ENCODE measurements at places on chromosomes 2 and 18. TPM values are rescaled to one million over a fixed set of nuclear protein-coding genes. Genes with fewer than 3 reads are reported as not detected.

Gene PARD6G
- 11.8 TPM for total RNA-seq

Gene TMEM163
- total RNA-seq, result 1.1 TPM

Gene GPR39
- total RNA-seq, result 14.5 TPM

Gene B4GALT6
- total RNA-seq, result 14.1 TPM

Gene FAM110C
- 10.2 TPM for total RNA-seq

Gene RTP5
- total RNA-seq, result not detected

Gene DDX1
- total RNA-seq, result 70.2 TPM

Gene GALNT13
- 21.0 TPM for total RNA-seq

Gene RPIA
- 7.7 TPM for total RNA-seq

Gene POMC
- total RNA-seq, result 6.0 TPM

Gene ALPG
- 0.16 TPM for total RNA-seq

Gene ZBTB14
- total RNA-seq, result 10.9 TPM

- DNase-seq, result no peak
- H3K4me3 ChIP-seq, result no peak overlapping the region
- H3K27me3 ChIP-seq, result no peaks in the 10 kb centered on the region
Observed at GRCh38 chr2:120720746-120721375, 14.8 kb upstream of the GLI2 start.

DNA sequence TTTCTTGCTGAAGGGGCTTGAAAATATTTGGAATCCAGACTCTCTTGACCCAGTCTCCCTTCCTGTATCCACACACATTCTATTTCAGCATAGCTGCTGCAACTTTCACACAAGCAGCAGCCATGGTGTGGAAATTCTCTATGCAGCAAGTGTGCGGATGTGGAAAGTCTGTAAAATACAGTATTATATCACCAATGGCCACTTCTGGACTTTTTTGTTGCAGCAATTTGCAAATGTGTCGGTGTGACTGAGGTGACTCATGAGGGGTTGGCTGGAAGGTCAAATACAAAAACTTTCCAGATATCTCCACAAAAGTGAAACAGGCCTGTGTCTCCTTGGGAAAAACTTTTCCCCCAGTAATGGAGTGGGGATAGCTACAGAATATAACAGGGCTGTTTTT lies 299.3 kb upstream of the GYPC start:
- H3K27ac ChIP-seq, result no peak overlapping the region
- H3K27me3 ChIP-seq, result no peaks in the 10 kb centered on the region
- no peak for DNase-seq
- H3K4me1 ChIP-seq, result no peaks in the 10 kb centered on the region
- H3K36me3 ChIP-seq, result no peaks in the 10 kb centered on the region

GRCh38 chr2:232309592-232309991 lies 69.0 kb upstream of the ALPP start:
- no peak overlapping the region for H3K27ac ChIP-seq
- H3K4me1 ChIP-seq, result no peaks in the 10 kb centered on the region
- no peak for DNase-seq
- no peaks in the 10 kb centered on the region for H3K36me3 ChIP-seq
- H3K27me3 ChIP-seq, result no peaks in the 10 kb centered on the region
- no peak overlapping the region for H3K4me3 ChIP-seq

DNA sequence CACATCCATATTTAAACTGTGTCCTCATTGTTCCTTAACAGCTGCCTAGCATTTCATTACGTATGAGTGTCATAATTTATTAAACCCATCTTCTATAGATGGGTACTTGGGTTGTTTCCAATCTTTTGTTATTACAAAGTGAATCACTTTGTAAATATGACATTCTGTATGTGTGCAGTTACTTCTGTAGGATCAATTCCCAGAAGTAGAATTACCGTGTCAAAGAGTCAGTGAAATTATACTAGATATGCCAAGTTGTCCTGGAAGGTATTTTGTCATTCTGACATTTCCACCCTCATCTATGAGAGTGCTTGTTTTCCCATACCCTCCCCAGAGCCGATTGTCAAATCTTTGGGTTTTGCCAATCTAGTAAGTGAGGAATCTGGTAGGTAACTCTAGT lies 194.5 kb upstream of the APCDD1 start:
- H3K4me3 ChIP-seq, result no peak overlapping the region
- DNase-seq, result no peak
- H3K4me1 ChIP-seq, result no peaks in the 10 kb centered on the region
- no peaks in the 10 kb centered on the region for H3K27me3 ChIP-seq

DNA sequence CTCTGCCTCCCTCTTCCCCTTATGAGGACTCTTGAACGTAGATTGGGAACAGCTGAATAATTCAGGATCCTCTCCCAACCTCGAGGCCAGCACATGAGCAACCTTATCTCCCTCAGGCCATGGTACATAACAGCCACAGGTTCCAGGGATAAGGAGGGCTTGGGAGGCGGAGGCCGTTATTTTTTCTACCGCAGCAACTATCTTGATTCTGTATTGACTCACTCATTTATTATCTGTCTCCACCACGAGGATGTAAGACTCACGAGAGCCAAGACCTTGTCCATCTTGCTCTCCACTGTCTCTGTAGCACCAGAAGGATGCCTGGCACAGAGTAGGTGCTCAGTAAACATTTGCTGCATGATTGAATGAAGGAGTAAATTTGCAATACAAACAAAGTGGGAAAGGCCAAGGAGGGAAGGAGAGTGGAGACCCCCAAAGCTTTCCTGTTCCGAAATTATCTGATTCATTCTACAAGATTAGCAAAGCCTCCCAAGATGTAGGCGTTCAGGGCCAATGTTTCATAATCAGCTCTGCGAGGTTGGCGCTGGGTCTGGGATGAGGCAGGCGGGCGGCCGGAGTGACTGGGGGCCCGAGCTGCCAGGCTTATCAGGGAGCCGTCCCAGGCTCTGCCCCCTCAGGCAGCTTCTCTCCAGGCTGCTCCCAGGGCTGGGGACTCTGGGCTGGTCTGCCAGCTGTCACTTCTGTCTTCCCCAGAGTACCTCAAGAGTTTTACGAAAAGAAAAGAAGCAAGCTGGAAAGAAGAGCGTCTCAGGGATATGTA lies 31.6 kb downstream of the INPP5D start:
- no peak overlapping the region for H3K4me3 ChIP-seq
- H3K36me3 ChIP-seq, result no peaks in the 10 kb centered on the region
- no peaks in the 10 kb centered on the region for H3K27me3 ChIP-seq

GRCh38 chr2:232567721-232568120 lies 17.2 kb downstream of the EIF4E2 start:
- H3K27ac ChIP-seq, result no peak overlapping the region
- no peaks in the 10 kb centered on the region for H3K27me3 ChIP-seq
- DNase-seq, result no peak
- no peaks in the 10 kb centered on the region for H3K4me1 ChIP-seq
- H3K4me3 ChIP-seq, result no peak overlapping the region
- no peaks in the 10 kb centered on the region for H3K36me3 ChIP-seq

- H3K4me3 ChIP-seq, result no peak overlapping the region
- H3K36me3 ChIP-seq, result no peaks in the 10 kb centered on the region
- H3K27ac ChIP-seq, result no peak overlapping the region
- H3K27me3 ChIP-seq, result no peaks in the 10 kb centered on the region
Observed at GRCh38 chr2:240205772-240206171, 65.3 kb upstream of the OTOS start.

GRCh38 chr2:46657042-46657504 lies 177.7 kb downstream of the TMEM247 start:
- no peaks in the 10 kb centered on the region for H3K36me3 ChIP-seq
- DNase-seq, result peak; percentile 19
- no peak overlapping the region for H3K4me3 ChIP-seq

DNA sequence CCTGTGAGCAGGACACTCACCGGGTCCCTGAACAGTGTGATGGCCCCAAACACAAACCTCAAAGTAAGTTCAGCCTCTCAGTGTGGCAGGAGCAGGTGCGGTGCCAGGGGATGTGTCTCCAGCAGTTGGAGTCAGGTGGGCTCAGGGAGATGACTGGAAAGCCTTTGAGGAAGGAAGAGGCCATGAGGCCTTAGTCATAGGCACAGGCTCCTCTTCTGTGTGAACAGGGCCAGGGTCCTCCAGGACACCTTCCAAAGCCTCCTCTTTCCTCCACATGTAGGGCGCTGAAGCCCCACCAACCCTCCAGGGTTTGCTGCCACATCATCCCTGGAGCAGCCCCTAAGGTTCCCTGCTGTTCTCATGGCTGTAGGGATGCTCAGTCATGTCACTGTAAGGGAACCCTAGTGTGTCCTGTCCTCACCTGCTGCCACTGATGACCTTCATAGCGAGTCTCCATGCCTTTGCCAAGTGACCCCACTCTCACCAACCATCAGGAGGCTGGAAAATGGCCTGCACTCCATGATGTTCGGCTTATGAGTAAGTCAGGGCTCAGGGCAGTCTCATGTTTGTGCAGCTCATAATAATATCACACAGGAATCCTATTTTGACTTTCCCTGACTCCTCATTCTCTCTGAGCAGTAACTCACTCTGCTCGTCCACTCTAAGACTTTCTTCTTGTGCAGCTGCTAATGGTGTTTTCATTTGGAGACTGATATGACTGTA lies 1152.9 kb downstream of the RPIA start:
- no peaks in the 10 kb centered on the region for H3K4me1 ChIP-seq
- DNase-seq, result no peak
- no peak overlapping the region for H3K4me3 ChIP-seq
- no peaks in the 10 kb centered on the region for H3K36me3 ChIP-seq
- H3K27ac ChIP-seq, result no peak overlapping the region

- no peaks in the 10 kb centered on the region for H3K27me3 ChIP-seq
- H3K4me1 ChIP-seq, result peaks cover 18% of the 10 kb centered on the region
- no peaks in the 10 kb centered on the region for H3K36me3 ChIP-seq
- no peak overlapping the region for H3K4me3 ChIP-seq
- DNase-seq, result no peak
- peak overlapping the region; percentile 69 for H3K27ac ChIP-seq
Observed at GRCh38 chr2:30410217-30410616, 36.8 kb upstream of the LCLAT1 start.

GRCh38 chr18:78636260-78636659 lies 343.4 kb upstream of the SALL3 start:
- no peaks in the 10 kb centered on the region for H3K27me3 ChIP-seq
- no peaks in the 10 kb centered on the region for H3K4me1 ChIP-seq
- DNase-seq, result no peak
- H3K4me3 ChIP-seq, result no peak overlapping the region

- no peaks in the 10 kb centered on the region for H3K27me3 ChIP-seq
- no peaks in the 10 kb centered on the region for H3K36me3 ChIP-seq
- H3K4me1 ChIP-seq, result no peaks in the 10 kb centered on the region
- no peak for DNase-seq
- H3K4me3 ChIP-seq, result no peak overlapping the region
Observed at GRCh38 chr2:26086779-26087178, 52.9 kb downstream of the RAB10 start.

- no peak for DNase-seq
- H3K27ac ChIP-seq, result no peak overlapping the region
- H3K4me3 ChIP-seq, result no peak overlapping the region
Observed at GRCh38 chr2:83817511-83817910, 641.6 kb downstream of the SUCLG1 start.

DNA sequence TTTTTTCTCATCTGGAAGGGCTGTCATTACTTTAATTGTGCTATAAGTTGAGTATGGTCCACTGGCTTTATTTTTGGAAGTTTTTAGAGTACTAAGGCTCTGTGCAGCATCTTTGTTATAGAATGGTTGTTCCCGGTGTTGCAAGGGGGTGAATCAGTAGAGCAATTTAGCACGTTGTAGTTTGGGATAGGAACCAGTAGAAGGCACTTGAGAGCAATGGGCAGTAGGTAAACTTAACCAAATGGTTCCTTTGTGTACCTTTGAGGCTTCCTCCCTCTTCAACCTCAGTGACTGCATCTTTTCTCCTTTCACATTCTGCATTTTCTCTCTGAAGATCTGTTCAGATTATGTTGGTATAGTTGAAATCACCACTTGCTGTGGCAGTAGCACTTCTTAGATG lies 238.2 kb upstream of the SYT4 start:
- H3K36me3 ChIP-seq, result no peaks in the 10 kb centered on the region
- H3K4me1 ChIP-seq, result no peaks in the 10 kb centered on the region
- no peak overlapping the region for H3K27ac ChIP-seq
- no peak for DNase-seq
- no peaks in the 10 kb centered on the region for H3K27me3 ChIP-seq
- H3K4me3 ChIP-seq, result no peak overlapping the region

DNA sequence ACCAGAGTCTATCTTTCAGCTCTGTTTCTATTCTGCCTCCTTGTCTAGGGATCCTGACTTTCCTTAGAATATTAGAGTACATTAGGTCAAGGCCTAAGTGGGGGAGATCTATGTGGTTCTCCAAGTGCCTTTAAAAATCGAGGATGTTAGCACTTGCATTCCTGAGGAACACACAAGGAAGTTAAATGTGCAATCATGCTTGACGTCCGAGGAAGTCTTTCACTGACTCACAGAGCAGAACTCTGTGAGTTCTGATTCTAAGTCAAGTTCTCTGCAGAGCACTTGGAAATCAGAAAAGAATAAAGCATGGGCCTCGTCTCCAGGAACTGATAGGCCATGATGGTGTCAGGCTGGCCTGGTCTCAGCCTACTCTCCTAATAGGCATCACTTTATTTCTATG lies 17.2 kb downstream of the FHOD3 start:
- H3K36me3 ChIP-seq, result no peaks in the 10 kb centered on the region
- H3K27ac ChIP-seq, result no peak overlapping the region
- H3K4me1 ChIP-seq, result no peaks in the 10 kb centered on the region

DNA sequence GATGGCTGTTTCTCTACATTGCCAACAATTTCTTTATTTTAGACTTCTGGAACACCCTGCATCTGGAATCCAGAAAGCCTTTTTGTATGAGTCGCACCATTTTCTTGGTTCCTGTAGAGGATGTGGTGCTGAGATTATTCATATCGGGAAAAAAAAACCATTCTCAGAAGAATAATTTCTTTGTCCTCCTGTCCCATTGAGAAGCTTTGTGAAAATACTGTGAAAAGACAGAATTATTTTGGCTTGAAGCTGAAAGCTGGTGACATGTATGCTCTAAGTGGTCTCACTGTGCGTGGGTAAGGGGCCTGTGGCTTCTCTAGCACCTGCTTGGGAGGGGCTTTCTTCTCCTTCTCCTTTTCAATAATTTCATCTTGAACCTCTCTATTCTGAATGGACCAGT lies 138.4 kb downstream of the FAM210A start:
- DNase-seq, result no peak
- H3K27ac ChIP-seq, result no peak overlapping the region
- no peaks in the 10 kb centered on the region for H3K36me3 ChIP-seq
- H3K4me1 ChIP-seq, result no peaks in the 10 kb centered on the region
- no peaks in the 10 kb centered on the region for H3K27me3 ChIP-seq

- H3K27ac ChIP-seq, result peak overlapping the region; percentile 48
- no peak for DNase-seq
- H3K36me3 ChIP-seq, result no peaks in the 10 kb centered on the region
- no peaks in the 10 kb centered on the region for H3K27me3 ChIP-seq
- peaks cover 18% of the 10 kb centered on the region for H3K4me1 ChIP-seq
Observed at GRCh38 chr18:8707556-8708300, 2.4 kb downstream of the MTCL1 start.
